ENCODE measurements at places on chromosomes 5 and 9.
A peak's percentile ranks its signal among the peaks of the same experiment; 100 is the strongest.

- no peak overlapping the region for H3K27ac ChIP-seq
- H3K27me3 ChIP-seq: no peaks in the 10 kb centered on the region
- H3K4me3 ChIP-seq: no peak overlapping the region
- no peaks in the 10 kb centered on the region for H3K4me1 ChIP-seq
These were observed 189.5 kb downstream of the ADAMTS6 start for GRCh38 chr5:65292196-65292595.

DNA sequence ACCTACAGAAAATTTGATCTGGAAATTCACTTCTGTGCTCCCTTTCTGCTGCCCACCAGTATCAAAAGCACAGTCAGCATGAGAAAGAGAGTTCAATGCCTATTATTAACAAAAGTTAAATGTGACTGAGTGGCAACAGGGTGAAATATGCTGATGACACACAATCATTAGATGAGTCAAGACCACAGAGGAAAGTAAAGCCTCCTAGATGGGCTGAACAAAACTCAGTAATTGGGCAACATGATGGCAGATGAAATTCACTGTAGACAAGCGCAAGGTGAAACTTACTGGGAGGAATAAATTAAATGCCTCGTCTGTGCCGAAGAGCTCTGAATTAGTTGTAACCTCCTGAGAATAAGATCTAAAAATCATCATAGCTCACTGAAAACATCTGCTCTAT, 752.8 kb downstream of the IRX1 start:
- H3K4me3 ChIP-seq: no peak overlapping the region
- no peaks in the 10 kb centered on the region for H3K27me3 ChIP-seq
- no peak overlapping the region for H3K27ac ChIP-seq
- DNase-seq: no peak
- H3K4me1 ChIP-seq: no peaks in the 10 kb centered on the region

DNA sequence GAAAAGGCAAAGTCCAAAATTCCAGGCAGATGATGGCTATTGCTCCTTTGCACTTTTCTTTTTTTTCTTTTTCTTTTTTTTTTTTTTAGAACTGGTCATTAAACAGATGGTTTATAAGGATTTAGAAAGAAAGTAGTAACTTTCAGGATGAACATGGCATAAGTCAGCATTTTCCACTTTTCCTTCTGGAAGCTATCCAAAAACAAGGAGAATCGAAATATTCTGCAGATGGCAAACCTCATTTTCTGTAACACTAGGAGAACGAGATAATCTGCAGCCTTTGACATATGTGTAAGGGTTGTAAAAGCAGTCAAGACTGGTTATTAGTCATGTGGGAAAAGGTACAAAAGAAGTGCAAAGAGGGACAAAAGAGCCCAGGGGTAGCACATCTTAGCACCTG, 69.1 kb upstream of the PUM3 start:
- H3K27me3 ChIP-seq: peaks cover 7% of the 10 kb centered on the region
- DNase-seq: no peak
- H3K27ac ChIP-seq: no peak overlapping the region
- no peaks in the 10 kb centered on the region for H3K4me1 ChIP-seq

GRCh38 chr9:132645306-132645705, 24.5 kb downstream of the DDX31 start:
- H3K4me3 ChIP-seq: no peak overlapping the region
- DNase-seq: no peak
- H3K4me1 ChIP-seq: no peaks in the 10 kb centered on the region
- H3K36me3 ChIP-seq: peaks cover 98% of the 10 kb centered on the region
- no peak overlapping the region for H3K27ac ChIP-seq

DNA sequence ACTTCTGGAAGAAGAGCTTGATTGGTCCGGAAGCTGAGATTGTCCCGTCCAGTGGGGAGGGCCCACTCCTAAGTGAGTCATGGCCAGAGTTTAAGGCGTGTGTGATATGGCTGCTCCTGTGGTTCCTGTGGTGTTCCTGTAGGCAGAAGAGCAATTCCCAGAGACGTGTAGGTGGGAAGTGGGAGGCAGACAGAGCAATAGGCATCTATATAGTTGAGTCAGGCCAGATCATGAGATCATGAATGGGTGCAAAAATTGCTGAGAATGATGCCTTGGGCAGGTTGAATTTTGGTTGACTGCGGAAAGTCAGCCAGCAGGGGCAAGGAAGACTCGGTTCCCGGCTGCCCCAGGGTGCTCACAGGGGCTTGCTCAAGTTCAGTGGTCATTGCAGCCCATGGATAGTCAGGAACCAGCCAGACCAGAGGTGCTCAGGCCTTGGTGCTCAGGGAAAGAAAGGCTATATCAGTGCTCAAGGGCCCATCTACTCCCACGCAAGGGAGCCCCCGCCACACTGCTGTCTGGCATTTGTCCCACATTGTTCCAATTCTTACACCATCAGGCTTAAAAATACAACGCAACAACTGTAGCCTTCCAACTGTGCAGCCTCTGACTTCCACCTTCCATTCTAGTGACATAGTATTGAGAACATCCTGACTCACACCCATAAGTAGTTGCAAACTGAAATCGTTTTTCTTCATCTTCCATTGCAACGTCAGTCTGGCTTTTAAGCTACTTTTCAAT, 21.0 kb upstream of the GSN start:
- no peaks in the 10 kb centered on the region for H3K36me3 ChIP-seq
- DNase-seq: no peak
- H3K4me1 ChIP-seq: peaks cover 4% of the 10 kb centered on the region
- no peaks in the 10 kb centered on the region for H3K27me3 ChIP-seq
- H3K27ac ChIP-seq: no peak overlapping the region
- no peak overlapping the region for H3K4me3 ChIP-seq

GRCh38 chr9:88476491-88477271, 58.3 kb upstream of the NXNL2 start:
- H3K27me3 ChIP-seq: no peaks in the 10 kb centered on the region
- peaks cover 18% of the 10 kb centered on the region for H3K4me1 ChIP-seq
- DNase-seq: no peak
- no peak overlapping the region for H3K27ac ChIP-seq
- peaks cover 26% of the 10 kb centered on the region for H3K36me3 ChIP-seq

GRCh38 chr9:133534346-133535291, at the start of gene ADAMTSL2:
ADAMTSL2 (plus strand) TSS chr9:133534704; CDS start chr9:133536713, 2,009 bp downstream.
- peak; percentile 84 for DNase-seq
- H3K4me1 ChIP-seq: peaks cover 60% of the 10 kb centered on the region
- peak within 1 kb of the TSS; percentile 69 for H3K4me3 ChIP-seq
- no peaks in the 10 kb centered on the region for H3K36me3 ChIP-seq
- H3K27ac ChIP-seq: peak within 1 kb of the TSS; percentile 61
- peaks cover 25% of the 10 kb centered on the region for H3K27me3 ChIP-seq

DNA sequence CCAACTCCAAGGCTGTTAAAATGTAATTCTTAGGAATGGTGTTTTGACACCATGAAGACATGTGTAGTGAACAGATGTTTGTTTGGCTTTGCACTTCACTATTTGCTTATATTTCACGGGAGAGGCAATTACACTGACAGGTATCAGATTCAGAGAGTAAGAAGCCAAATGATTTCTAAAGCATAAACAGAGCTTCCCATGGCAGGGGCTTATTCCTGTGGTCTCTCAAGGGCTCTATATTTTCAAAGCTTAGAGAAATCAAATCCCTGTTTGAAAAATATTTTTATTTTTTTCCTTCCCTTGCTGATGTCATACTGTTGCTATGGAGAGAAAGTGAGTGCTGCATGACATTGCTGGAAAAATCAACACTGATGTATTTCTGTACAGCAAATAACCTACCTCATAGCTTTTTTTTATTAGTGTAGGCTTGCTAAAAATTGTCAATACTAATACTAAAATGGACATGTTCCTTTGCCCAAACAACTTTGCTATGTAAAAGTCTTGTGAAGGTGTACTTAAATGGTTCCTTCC, 161.4 kb downstream of the GIN1 start:
- no peaks in the 10 kb centered on the region for H3K27me3 ChIP-seq
- H3K36me3 ChIP-seq: peaks cover 33% of the 10 kb centered on the region
- DNase-seq: no peak

Data from left ventricle myocardium inferior (tissue), 1 donor.